Motor neuron (in vitro differentiated cells): ENCODE measurements at places on chromosomes 16 and 17.

DNA sequence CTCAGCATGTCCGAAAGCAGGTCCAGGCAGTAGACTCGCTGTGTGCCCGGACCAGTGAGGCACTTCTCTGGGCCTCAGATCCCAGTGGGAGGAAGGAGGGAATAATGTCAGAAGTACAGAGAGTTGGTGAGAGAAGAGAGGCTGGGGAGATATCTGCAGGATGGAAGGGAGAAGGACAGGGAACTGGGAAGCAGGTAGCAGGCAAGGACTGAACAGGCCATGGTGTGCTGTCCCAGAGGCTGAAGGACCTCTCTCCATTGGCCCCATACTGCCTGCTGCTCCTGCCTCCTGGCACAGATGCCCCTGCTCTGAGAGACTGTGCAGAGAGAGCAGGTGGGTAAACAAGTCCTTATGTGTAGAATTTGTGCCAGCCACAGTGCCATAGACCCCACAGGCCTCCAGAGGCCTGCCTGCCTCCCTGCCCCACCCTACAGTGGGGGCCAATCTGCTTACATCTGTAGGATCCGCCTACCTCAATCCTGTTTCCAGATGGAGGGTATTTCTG is 34.2 kb upstream of the CRHR1 start:
- no peak for ATAC-seq

GRCh38 chr16:74862743-74863244 is 88.2 kb upstream of the FA2H start:
- peak; percentile 56 for ATAC-seq

DNA sequence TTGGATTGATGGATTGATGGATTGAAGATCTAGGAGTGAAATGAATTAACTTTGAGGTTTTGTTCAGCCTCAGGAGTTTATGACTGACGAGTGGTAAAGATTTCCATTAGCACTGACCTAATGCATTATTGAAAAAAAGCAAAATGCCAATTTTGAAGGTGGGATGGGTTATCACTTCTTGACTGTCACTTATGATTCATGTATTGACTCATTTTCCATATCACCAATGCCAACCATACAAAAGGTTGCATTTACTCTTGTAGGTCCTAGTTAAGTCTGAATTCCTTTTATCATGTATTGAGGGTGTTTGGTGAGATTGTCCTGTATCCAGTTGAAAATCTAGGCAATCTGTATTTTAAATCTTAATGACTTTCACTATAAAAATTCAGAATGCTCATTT is 57.6 kb downstream of the KNOP1 start:
- ATAC-seq = no peak

DNA sequence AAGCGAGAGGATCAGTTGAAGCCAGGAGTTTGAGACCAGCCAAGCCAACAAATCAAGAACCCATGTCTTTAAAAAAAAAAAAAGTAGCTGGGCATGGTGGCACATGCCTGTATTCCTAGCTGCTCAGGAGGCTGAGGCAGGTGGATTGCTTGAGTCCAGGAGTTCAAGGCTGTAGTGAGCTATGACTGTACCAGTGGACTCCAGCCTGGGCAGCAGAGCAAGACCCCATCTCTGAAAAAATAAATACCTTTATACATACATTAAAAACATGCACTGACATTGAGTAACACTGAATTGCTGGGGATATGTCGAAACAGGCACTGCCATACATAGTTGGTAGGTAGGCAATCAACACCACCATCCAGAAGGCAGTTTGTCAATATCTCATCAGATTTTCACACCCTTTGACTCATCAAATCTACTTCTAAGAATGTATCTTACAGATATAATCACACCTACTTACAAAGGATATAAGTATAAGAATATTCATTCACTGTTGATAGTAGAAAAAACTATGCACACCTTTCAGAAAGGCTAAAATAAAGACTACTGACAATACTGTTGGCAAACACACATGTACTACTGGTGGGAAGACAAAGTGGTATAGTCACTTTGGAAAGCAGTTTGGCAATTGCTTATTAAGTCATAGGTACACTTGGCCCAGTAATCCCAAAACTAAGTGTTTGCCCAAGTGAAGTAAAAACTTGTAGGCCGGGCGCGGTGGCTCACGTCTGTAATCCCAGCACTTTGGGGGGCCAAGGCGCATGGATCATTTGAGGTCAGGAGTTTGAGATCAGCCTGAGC is 6.4 kb upstream of the CEP20 start:
- ATAC-seq = no peak

DNA sequence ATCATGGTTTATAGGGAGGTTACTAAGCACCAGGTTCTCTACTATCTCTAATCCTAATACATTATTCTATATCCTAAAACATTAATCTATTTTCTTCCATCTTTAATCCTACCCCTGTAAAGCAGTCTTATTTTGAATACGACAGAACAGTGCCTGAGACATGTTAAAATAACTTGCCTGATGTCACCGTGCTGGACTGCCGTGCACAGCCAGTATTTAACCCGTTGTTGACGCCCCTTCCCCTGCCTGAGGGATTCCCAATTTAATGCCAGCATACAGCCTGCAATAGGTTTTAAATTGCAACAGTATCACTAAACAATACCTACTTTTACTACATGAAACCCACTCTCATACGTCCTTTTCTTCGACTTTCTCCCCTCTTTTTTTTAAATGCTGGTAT is 133.3 kb downstream of the PARN start:
- ATAC-seq = no peak

GRCh38 chr17:78862073-78863023 is 21.7 kb upstream of the USP36 start:
- peak; percentile 95 for ATAC-seq

DNA sequence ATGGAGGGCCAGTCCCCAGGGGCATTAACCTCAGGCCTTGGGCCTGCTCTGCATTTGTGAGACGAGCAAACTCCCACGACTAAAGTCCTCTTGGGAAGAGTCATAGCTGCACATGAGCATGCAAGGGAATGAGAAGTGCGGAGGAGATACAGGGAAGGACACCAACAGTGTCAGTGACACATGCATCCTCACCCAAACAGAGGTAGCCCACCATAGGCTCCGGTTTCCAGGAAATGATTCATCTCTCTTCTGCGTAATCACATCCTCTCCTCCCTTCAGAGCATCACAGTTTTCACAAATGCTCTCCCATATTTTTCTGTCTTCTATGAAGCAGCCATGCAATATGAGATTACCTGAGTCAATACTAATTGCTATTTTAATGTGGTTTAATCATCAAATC is 725.7 kb upstream of the GOT2 start:
- ATAC-seq = no peak

DNA sequence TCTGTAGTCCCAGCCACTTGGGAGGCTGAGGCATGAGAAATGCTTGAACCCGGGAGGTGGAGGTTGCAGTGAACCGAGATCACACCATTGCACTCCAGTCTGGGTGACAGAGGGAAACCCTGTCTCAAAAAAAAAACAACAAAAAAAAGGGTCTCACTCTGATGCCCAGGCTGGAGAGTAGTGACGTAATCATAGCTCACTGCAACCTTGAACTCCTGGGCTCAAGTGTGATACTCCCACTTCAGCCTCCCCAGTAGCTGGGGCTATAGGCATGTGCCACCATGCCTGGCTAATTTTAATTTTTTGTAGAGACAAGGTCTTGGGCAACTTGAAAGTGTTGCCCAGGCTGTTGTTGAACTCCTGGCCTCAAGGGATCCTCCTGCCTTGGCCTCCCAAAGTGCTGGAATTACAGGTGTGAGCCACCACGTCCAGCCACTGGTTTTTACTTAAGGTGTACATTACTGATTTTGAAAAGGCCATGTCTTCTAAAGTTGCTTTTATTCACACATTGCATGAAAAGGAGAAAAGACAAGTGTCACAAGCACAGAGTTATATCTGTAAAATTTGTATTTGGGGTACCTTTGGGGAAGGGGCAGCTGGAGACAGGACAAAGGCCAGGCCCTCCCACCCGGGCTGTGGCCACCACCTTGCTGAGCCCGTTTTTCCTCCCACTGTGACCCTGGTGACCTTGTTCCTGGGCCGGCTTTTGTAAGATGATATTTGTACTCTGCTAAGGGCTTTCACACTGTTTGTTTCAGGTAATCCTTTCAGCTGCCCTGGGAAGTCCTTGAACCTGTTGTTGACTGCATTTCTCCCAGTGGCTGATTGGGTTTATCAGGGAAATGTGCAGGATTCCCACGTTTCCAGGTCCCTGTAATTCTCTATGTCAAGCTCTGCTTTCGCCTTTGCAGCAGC is 11.5 kb downstream of the GPT2 start:
- ATAC-seq = no peak

GRCh38 chr17:2962236-2962635 is 101.2 kb downstream of the OR1D5 start:
- no peak for ATAC-seq
